Adrenal gland (tissue), 19 donors: ENCODE measurements at places on chromosomes 3 and 15. TPM values are rescaled to one million over a fixed set of nuclear protein-coding genes. Genes with fewer than 3 reads are reported as not detected.

Gene LINGO1
- 1.4 TPM for polyA plus RNA-seq

Gene EXOG
- polyA plus RNA-seq, result 13.6 TPM

Gene GRK7
- 0.07 TPM for polyA plus RNA-seq

Gene PLOD2
- 33.6 TPM for polyA plus RNA-seq

Gene LRTM1
- polyA plus RNA-seq, result not detected

Gene RHCG
- 0.72 TPM for polyA plus RNA-seq

Gene ZDHHC19
- 59.2 TPM for polyA plus RNA-seq

Gene DCP1A
- 9.3 TPM for polyA plus RNA-seq

Gene KY
- 1.9 TPM for polyA plus RNA-seq

Gene GOLGA8S
- 0.10 TPM for polyA plus RNA-seq

Gene LTF
- 1.4 TPM for polyA plus RNA-seq

Gene LOXL1
- polyA plus RNA-seq, result 8.0 TPM

Gene SMCO1
- 0.07 TPM for polyA plus RNA-seq

Gene SPTSSB
- polyA plus RNA-seq, result not detected

Gene LRIG1
- 3.2 TPM for polyA plus RNA-seq

Gene MAP6D1
- polyA plus RNA-seq, result 2.5 TPM

Gene MCCC1
- polyA plus RNA-seq, result 47.8 TPM

Gene PLSCR5
- not detected for polyA plus RNA-seq

Gene RAP2B
- polyA plus RNA-seq, result 4.8 TPM

Gene TMEM266
- 6.4 TPM for polyA plus RNA-seq

Gene TEX55
- not detected for polyA plus RNA-seq

Gene RARB
- polyA plus RNA-seq, result 7.7 TPM

Gene COL6A5
- not detected for polyA plus RNA-seq

Gene ALDH1A2
- 5.5 TPM for polyA plus RNA-seq

Gene CCDC12
- polyA plus RNA-seq, result 72.0 TPM

Gene GHSR
- not detected for polyA plus RNA-seq

Gene SKOR1
- 1.1 TPM for polyA plus RNA-seq

Gene EFCAB12
- polyA plus RNA-seq, result 2.8 TPM

Gene ATP13A5
- polyA plus RNA-seq, result not detected

Gene CPLX3
- 24.1 TPM for polyA plus RNA-seq

Gene ADCY5
- 5.4 TPM for polyA plus RNA-seq

Gene MTFMT
- 6.4 TPM for polyA plus RNA-seq

Gene PIK3CA
- polyA plus RNA-seq, result 4.7 TPM

Gene STRA6
- polyA plus RNA-seq, result 11.7 TPM

Gene CLDN16
- 0.72 TPM for polyA plus RNA-seq

Gene PP2D1
- not detected for polyA plus RNA-seq

Gene NOX5
- polyA plus RNA-seq, result 0.88 TPM

Gene LXN
- polyA plus RNA-seq, result 60.6 TPM

Gene SNTN
- polyA plus RNA-seq, result not detected

Gene CNTN4
- 1.5 TPM for polyA plus RNA-seq

Gene MEX3B
- 0.44 TPM for polyA plus RNA-seq

Gene CADM2
- polyA plus RNA-seq, result 7.5 TPM

Gene FANCD2OS
- not detected for polyA plus RNA-seq

Gene SAMD7
- polyA plus RNA-seq, result not detected

Gene ANKRD63
- polyA plus RNA-seq, result not detected

Gene CD86
- polyA plus RNA-seq, result 5.3 TPM

Gene ADIPOQ
- polyA plus RNA-seq, result 18.0 TPM

Gene TLR9
- 0.56 TPM for polyA plus RNA-seq

Gene RBP2
- polyA plus RNA-seq, result 1.9 TPM

Gene TRPM1
- polyA plus RNA-seq, result not detected

Gene FHIT
- 18.0 TPM for polyA plus RNA-seq

Gene FRMD5
- polyA plus RNA-seq, result 2.9 TPM

Gene USP19
- polyA plus RNA-seq, result 27.8 TPM

Gene ZNF80
- not detected for polyA plus RNA-seq

Gene DUT
- 43.9 TPM for polyA plus RNA-seq

Gene PLXND1
- polyA plus RNA-seq, result 370 TPM

Gene NANOGP8
- polyA plus RNA-seq, result not detected

Gene IL20RB
- polyA plus RNA-seq, result 1.2 TPM

Gene RAB6B
- polyA plus RNA-seq, result 12.9 TPM

Gene FAM43A
- 8.3 TPM for polyA plus RNA-seq
